Left renal pelvis (tissue), 4 donors: ENCODE measurements at places on chromosomes 4 and X. TPM values are rescaled to one million over a fixed set of nuclear protein-coding genes. Genes with fewer than 3 reads are reported as not detected.

The CT83 gene
- polyA plus RNA-seq, result not detected

The PPARGC1A gene
- 29.3 TPM for polyA plus RNA-seq

The NXF2 gene
- polyA plus RNA-seq, result 0.34 TPM

The HPGDS gene
- 15.9 TPM for polyA plus RNA-seq

The RBBP7 gene
- 216 TPM for polyA plus RNA-seq

The GLRA2 gene
- 0.20 TPM for polyA plus RNA-seq

The ARX gene
- polyA plus RNA-seq, result not detected

The F8A2 gene
- polyA plus RNA-seq, result not detected

The GAGE12J gene
- polyA plus RNA-seq, result not detected

The DUX4 gene
- 0.27 TPM for polyA plus RNA-seq

The FDCSP gene
- polyA plus RNA-seq, result 1.3 TPM

The SULT1E1 gene
- 751 TPM for polyA plus RNA-seq

The MAGEA3 gene
- not detected for polyA plus RNA-seq

The VEGFD gene
- 0.61 TPM for polyA plus RNA-seq

The FAM9B gene
- not detected for polyA plus RNA-seq

The RIPPLY1 gene
- polyA plus RNA-seq, result 2.9 TPM

The GABRE gene
- 9.6 TPM for polyA plus RNA-seq

The AMOT gene
- polyA plus RNA-seq, result 72.5 TPM

The STATH gene
- polyA plus RNA-seq, result 0.56 TPM

The CXorf51B gene
- not detected for polyA plus RNA-seq

The SCRG1 gene
- polyA plus RNA-seq, result 0.66 TPM

The SPATA18 gene
- 1.5 TPM for polyA plus RNA-seq

The DMD gene
- 31.2 TPM for polyA plus RNA-seq
